ENCODE measurements at places on chromosomes 7 and 10. TPM values are rescaled to one million over a fixed set of nuclear protein-coding genes. Genes with fewer than 3 reads are reported as not detected.

OR2A5 gene
- total RNA-seq = not detected

AKR1C4 gene
- not detected for total RNA-seq

CXCL12 gene
- not detected for total RNA-seq

FGFBP3 gene
- total RNA-seq = 3.6 TPM

SAMD9L gene
- 9.5 TPM for total RNA-seq

TEX47 gene
- not detected for total RNA-seq

THSD7A gene
- total RNA-seq = not detected

TUBAL3 gene
- not detected for total RNA-seq

ADAM22 gene
- total RNA-seq = 4.3 TPM

LRRC17 gene
- total RNA-seq = not detected

C10orf71 gene
- total RNA-seq = not detected

PPP1R17 gene
- not detected for total RNA-seq

RAB19 gene
- 10.4 TPM for total RNA-seq

PRF1 gene
- total RNA-seq = 94.8 TPM

NEUROG3 gene
- not detected for total RNA-seq

PRLHR gene
- not detected for total RNA-seq

NUTM2E gene
- total RNA-seq = 0.20 TPM

UCMA gene
- not detected for total RNA-seq

DNA2 gene
- total RNA-seq = 40.0 TPM

DEPP1 gene
- total RNA-seq = 0.11 TPM

WDFY4 gene
- total RNA-seq = 0.20 TPM

AS3MT gene
- not detected for total RNA-seq

CFTR gene
- total RNA-seq = not detected

RBAK gene
- 9.6 TPM for total RNA-seq

SLC29A4 gene
- total RNA-seq = not detected

ABCB4 gene
- total RNA-seq = 0.13 TPM

NRP1 gene
- total RNA-seq = 2.1 TPM

VENTX gene
- total RNA-seq = not detected

NOS3 gene
- 10.6 TPM for total RNA-seq

SFTPA1 gene
- not detected for total RNA-seq

CACNB2 gene
- total RNA-seq = not detected

ZNF25 gene
- 4.6 TPM for total RNA-seq

ENTPD1 gene
- 7.1 TPM for total RNA-seq

LIPK gene
- total RNA-seq = not detected

SFTPD gene
- not detected for total RNA-seq

LRRC61 gene
- total RNA-seq = 32.0 TPM

CTAGE8 gene
- 0.58 TPM for total RNA-seq

ATRNL1 gene
- total RNA-seq = not detected

CALN1 gene
- total RNA-seq = not detected

STK31 gene
- 0.07 TPM for total RNA-seq

PIK3CG gene
- total RNA-seq = 26.3 TPM

TMEM213 gene
- total RNA-seq = not detected

ENO4 gene
- total RNA-seq = not detected

NMT2 gene
- 16.1 TPM for total RNA-seq

OR2A7 gene
- total RNA-seq = 1.7 TPM

SNX13 gene
- total RNA-seq = 26.3 TPM

RARRES2 gene
- not detected for total RNA-seq

LEP gene
- not detected for total RNA-seq

COL13A1 gene
- total RNA-seq = not detected

CDC14C gene
- not detected for total RNA-seq

Data from CD8-positive, alpha-beta memory T cell (primary cell).